ENCODE measurements at places on chromosomes 3 and 15. TPM values are rescaled to one million over a fixed set of nuclear protein-coding genes. Genes with fewer than 3 reads are reported as not detected.

Gene SOX14
- not detected for total RNA-seq

Gene MELTF
- 4.2 TPM for total RNA-seq

DNA sequence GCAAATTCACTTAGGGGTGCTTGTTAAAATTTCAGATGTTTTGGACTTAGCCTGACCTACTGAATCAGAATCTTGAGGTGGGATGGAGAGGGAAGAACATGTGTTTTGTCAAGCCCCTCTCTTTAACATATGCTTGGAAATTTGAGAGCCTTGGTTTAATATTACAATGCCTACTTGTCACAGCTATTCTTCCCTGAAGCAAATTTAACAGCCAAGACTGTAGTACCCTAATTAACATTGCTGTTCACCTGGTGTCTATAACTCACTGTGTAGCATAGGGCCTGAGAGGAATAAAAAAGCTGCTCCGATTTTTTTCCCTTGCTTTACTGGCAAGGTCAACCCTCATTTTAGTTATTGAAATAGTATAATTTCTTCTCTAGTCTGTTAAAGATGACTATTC lies 880.1 kb downstream of the CADM2 start:
- no peak overlapping the region for H3K4me3 ChIP-seq
- no peaks in the 10 kb centered on the region for H3K4me1 ChIP-seq
- no peak overlapping the region for H3K27ac ChIP-seq
- no peak for DNase-seq
- no peaks in the 10 kb centered on the region for H3K36me3 ChIP-seq

GRCh38 chr3:148211725-148212124 lies 486.0 kb upstream of the AGTR1 start:
- H3K36me3 ChIP-seq = no peaks in the 10 kb centered on the region
- no peak for DNase-seq
- no peak overlapping the region for H3K27ac ChIP-seq

DNA sequence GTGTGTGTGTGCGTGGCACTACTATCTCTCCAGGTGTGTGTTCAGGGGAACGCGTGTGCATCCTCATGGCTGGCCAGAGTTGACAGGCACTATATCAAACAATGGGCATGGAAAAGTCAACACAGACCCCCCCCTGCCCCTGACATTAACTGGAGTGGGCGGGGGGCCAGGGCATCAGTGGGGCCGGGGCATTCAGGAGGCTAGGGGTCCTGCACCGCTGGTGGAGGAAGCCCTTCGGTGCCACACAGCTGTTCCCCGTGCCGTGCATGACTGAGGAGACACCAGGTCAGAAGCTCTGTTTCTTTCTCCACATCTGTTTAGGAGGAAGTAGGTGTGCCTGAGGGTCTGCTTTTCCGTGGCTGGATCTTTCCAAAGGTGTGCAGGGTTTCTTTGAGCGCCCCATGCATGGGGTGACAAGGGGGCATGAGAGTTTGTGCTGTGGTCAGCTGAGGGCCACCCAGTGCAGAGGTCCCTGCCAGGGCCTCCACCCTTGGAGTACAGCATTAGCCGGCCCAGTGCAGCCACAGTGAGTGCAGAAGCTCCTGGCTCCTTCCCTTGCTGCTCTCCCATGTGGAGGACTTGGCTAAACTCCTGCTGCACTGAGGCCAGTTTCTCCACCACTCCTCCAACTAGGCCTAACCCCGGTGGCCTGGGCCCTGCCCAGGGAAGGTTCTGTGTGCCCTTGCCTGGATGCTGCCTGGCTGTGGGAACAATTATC lies 7.5 kb downstream of the C3orf22 start:
- DNase-seq = peak; percentile 72
- no peaks in the 10 kb centered on the region for H3K36me3 ChIP-seq
- no peak overlapping the region for H3K4me3 ChIP-seq
- H3K27me3 ChIP-seq = no peaks in the 10 kb centered on the region
- H3K27ac ChIP-seq = no peak overlapping the region

- H3K27ac ChIP-seq = no peak overlapping the region
- H3K36me3 ChIP-seq = no peaks in the 10 kb centered on the region
Measured at GRCh38 chr3:114872588-114872987, 274.5 kb downstream of the ZBTB20 start.

All from esophagus muscularis mucosa (tissue), 4 donors.